ENCODE measurements at places on chromosomes 12 and 14.

GRCh38 chr14:61480704-61481285 is 159.4 kb downstream of the PRKCH start:
- DNase-seq, result no peak

GRCh38 chr12:83389237-83389996 is 702.7 kb downstream of the TMTC2 start:
- no peak for DNase-seq

DNA sequence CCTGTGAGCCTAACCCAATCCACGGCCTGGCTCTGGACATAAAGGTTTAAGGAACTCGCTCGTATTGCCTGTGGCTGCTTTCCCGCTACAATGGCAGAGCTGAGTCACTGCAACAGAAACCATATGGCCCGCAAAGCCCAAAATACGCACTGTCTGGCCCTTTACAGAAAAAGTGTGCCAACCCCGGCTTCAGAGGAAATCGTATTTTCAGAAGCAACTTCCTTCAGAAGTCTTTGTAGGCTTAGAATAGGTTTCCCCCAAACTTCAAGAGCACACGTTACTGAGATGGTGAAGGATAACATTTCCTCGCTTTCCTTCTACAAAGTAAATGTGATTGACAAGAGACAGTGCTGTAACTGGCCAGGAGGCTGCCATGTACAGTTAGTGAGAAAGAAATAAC is 34.8 kb upstream of the TESC start:
- DNase-seq, result no peak

DNA sequence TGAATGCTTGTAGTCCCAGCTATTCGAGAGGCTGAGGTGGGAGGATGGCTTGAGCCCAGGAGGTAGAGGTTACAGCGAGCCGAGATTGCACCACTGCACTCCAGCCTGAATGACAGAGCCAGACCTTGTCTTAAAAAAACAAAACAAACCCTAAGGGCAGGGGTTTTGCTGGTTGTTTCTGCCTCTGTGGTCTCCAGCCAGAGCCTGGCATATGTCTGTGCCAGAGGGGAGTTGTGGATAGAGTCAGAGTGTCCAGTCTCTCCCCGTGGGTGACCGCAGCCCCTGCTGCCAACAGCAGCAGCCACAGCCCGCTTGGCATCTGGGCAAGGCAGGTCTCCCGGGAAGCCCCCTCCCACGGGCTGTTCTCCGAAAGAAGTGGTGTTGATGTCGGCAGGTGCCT is 37.6 kb downstream of the MVK start:
- DNase-seq, result no peak

- no peak for DNase-seq
Measured at GRCh38 chr12:40209886-40210285, 14.9 kb upstream of the LRRK2 start.

DNA sequence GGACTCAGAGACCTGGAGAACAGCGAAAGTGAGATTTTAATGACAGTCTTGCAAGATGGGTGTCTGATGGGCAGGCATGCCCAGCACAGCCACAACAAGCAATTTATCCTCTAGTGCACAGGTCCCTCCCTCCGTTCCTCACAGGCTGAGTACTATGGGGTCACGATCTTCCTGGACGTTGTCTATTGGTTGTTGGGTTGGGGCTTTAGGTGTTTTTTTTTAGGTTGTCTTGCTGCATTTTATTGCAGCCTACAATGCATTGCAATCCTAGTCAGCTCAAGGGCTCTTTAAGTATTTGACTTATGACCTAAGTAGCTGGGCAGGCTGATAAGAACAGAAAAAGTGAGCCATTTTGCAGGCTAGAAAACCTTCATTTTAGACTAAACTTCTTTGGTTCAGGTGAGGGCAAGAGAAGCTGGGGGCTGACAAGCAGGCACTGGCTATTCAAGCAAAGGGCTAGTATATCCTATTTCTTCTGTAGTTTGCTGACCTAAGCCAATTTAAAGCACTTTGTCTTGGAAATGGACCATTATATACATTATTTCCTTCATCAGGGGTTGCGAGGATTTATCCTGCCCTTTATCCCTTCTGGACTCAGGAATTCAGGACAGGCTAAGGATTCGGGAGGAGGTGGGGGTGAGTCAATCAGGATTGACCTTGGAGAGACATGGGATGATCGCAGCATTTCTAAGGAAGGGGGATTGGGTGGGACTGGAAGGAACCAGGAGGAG is 6.0 kb downstream of the KRT7 start:
- no peak for DNase-seq

GRCh38 chr14:49396801-49397200 is 189.4 kb downstream of the RPS29 start:
- DNase-seq, result no peak

GRCh38 chr12:51077930-51078329 is 5.5 kb downstream of the CSRNP2 start:
- DNase-seq, result no peak

- DNase-seq, result no peak
Measured at GRCh38 chr14:20801726-20802125, 918 bp downstream of the RNASE1 start.

GRCh38 chr14:76391981-76392690 is 16.2 kb downstream of the ESRRB start:
- DNase-seq, result no peak

DNA sequence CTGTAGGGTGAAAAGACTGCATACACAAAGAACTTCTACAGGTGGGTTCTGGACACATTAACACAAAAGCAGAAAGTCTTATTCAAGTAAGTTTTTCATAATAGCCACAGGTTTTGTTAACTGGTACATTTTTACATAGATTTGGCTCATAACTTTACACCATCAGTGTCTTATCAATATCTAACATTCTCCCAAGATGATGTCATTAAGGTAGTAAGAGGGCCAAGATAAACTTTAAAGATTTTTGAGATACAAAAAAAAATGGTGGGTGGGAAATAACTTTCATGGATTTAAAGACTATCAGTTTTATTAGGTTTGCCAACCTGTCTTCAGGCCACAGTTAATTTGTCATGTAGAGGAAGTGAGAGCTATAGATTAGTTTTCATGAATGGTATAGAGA is 1.7 kb downstream of the SUPT16H start:
- DNase-seq, result no peak

GRCh38 chr14:36516719-36517241 is 3.3 kb downstream of the NKX2-1 start:
- DNase-seq, result no peak

GRCh38 chr12:68031881-68032739 is 42.9 kb downstream of the IFNG-AS1 start:
- no peak for DNase-seq

DNA sequence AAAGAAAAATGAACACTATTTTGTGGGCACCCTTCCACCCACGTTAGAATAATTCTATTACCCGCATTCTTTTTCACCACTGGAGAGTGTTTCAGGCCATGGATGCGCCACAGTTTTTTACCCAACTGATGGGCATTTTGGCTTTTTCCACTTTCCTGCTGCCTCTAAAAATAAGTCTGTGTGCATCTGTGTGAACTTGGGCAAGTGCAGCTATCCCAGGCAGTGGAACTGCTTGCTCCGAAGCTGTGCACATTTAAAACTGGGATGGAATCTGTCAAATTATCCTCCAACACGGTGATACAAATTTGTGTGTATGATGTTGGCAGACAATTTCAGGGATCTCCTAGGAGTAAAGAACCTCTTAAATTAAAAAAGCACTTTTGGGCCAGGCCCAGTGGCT is 31.5 kb downstream of the PHETA1 start:
- DNase-seq, result no peak

GRCh38 chr14:58082491-58083098 is 69.4 kb downstream of the ARMH4 start:
- DNase-seq, result no peak

- no peak for DNase-seq
Measured at GRCh38 chr14:35999294-35999693, 173.2 kb downstream of the BRMS1L start.

DNA sequence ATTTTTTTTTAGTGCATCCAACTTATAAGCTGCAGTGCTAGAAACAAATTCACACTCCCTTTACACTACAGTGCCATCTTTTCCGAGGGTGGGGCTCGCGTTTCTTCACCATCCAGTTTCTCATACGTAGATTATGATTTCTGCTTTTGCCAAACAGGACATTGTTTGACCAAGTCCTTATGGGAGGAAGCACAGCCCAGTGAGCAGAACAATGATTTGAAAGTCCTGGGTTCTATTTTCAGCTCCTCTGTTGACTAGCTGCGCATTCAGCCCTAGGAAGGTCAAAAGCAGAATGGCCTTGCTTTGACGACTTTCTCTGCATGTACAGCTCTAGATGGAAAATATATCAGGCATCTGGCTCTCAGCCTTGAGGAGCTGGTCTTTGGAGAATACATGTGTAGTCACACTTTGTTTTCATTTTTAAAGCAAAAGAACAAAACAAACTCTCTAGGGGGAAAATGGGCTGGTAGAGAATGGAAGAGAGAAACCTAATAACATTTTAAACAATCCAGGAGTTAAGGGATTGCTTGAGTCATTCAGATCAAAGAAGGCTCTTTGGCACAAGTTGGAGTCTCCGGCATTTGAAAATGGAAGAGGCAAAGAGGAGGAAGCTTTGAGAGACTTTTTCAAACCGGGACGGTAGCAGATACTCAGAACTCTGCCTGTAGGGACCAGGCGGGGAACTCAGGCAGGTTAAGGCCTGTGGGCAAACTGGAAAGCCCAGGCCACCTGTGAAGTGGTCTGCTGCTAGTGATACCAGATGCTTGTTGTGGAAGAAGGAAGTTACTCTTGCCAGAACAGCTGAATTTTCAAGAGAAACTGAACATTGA is 257.3 kb upstream of the PLEKHG7 start:
- no peak for DNase-seq

DNA sequence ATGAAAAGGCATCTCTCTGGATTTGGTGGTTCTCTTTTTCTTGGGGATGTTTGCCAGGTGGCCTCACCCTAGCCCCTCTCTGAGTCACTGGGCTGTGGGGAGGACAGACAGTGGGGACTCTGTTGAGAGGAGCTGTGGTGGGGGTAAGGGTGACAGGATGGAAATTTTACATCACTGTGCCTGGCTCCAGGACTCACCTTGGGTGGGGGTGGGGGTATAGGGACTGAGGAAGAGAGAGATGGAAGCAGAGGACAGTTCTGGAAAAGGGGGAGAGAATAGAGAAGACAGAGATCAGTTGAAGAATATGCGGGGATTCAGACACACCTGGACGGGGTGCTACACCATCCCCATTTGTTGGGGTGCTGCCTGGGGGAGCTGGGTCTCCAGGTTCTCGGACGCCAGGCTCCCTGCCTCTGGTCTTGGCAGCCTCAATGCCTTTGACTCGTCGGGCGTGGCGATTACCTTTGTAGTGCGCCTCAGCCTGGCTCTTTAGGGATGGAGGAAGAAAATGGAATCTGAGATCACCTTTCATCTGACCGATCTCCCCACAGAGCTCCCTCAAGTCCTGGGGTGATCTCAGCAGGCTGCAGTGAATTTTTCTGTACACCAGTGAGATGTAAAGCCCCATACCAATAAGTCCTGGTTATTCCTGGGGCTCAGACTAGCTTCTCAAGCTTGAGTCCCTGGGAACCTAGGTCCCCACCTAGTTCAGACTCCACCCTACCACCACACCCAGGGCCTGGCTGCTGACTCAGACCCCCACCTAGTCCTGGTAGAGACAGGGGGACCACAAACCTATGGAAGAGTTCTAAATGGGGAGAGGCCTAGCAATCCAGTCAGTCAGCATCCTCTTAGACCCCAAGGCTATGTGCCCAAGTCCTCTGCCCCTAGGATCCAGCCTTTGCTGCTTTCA is 9.6 kb upstream of the GPR84 start:
- no peak for DNase-seq

GRCh38 chr12:38887770-38888169 is 17.6 kb downstream of the CPNE8 start:
- DNase-seq, result no peak

DNA sequence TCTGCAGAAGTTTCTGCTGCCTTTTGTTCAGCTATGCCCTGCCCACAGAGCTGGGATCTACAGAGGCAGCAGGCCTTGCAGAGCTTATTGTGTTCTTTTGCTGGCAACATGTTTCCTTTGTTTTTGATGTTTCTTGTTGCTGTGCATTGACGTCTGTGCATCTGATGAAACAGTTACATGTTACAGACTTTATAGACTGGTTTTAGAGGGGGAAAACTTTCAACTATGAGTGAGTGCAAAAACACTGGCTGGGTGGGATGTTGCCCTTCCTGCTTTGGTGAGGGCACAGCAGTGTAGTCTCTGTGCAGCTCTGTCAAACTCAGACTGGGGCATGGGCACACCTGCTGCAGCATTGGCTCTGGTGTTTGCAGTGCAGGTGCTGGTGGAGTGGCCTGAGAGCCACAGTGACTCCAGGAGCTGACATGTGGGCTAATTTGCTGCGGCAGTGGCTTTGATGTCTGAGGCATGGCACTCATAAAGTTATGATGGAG is 26.9 kb downstream of the CLEC6A start:
- no peak for DNase-seq

- no peak for DNase-seq
Measured at GRCh38 chr12:57112492-57113294, 1.5 kb upstream of the STAT6 start.

DNA sequence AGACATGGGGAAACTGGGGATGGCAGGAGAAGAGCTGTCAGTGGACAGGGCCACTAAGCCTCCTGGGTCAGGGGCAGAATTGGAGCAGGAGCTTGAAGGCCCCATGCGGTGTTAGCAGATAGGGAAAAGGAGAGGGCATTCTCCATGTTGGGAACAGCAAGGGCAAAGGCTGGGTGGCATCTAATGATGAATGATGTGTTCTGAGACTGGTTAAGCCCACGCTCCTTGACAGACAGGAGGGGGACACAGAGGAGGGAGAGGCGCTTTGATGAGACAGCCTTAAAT is 63.0 kb downstream of the CLMN start:
- DNase-seq, result no peak

GRCh38 chr12:93098077-93098476 is 169.0 kb upstream of the EEA1 start:
- DNase-seq, result no peak

- DNase-seq, result no peak
Measured at GRCh38 chr12:90211017-90211416, 502.4 kb upstream of the ATP2B1 start.

DNA sequence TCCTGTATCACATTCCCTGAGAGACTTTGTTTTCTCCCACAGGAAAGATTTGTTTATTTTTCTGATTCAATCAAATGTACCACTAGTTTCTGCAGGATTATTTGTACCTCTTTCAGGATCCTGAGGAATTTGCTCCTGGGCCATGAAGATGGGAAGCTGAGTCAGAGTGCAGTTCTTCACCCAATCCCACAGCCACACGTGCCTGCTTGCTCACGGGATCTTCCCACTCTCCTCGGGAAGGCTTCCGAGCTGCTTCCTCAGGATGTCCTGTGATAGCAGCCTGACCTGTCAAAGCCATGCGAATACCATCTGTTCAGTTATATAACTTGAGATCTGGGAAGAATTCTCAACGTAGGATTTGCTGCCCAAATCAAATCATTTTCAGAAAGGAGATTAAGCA is 41.8 kb upstream of the HIF1A start:
- DNase-seq, result no peak

DNA sequence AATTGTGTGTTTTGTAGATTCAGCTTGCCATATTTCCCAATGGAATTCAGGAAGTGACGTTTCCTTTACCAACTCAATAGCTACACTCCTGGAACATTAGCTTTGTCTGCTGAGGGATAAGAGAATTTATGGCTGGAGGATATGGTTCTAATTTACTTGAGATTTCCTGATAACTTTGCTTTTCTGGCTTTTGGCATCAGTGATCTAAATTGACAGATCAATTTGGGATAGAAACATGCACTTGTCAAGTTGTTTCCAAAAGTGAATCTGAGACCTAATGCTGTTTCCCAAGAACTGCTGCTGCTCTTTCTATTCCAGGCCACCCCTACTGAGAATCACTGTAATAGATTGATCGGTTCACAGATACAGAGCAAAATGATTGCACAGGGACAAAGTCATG is 43.2 kb downstream of the MGAT4C start:
- no peak for DNase-seq

- DNase-seq, result no peak
Measured at GRCh38 chr14:105846312-105846711, 319.9 kb downstream of the TMEM121 start.
